Activated CD4-positive, alpha-beta T cell treated with anti-CD3 and anti-CD28 coated beads, Interleukin-2, amount 50 U/mL, for 1 hour (primary cell): ENCODE measurements at places on chromosomes 5 and 9.

DNA sequence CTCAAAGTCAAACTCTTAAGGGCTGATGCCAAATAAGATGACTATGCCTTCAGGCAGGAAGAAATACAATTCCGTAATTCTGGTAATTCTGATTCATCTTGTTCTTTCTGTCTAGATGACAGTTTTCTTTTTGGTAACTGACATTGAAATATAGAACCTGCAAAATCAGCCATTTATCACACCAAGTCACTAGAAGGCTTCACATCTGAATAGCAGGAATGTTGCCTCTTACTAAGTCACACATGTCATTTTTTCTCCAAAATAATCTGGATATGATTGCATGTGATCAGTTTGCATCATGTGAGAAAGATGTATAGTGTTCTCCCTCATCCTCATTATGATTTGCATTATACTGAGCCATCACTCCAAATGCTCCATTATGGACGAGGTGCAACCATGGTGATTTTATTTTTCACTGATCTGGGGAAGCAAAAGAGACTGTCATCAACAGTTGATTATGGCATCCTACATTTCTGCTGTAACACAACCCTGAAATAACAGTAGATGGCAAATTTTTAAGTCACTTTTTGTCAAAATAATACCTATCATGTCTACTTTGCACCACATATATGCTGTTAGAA is 69.0 kb downstream of the HCN1 start:
- DNase-seq, result no peak

- DNase-seq, result no peak
Observed at GRCh38 chr5:96868603-96869371, 7.5 kb upstream of the ERAP2 start.

DNA sequence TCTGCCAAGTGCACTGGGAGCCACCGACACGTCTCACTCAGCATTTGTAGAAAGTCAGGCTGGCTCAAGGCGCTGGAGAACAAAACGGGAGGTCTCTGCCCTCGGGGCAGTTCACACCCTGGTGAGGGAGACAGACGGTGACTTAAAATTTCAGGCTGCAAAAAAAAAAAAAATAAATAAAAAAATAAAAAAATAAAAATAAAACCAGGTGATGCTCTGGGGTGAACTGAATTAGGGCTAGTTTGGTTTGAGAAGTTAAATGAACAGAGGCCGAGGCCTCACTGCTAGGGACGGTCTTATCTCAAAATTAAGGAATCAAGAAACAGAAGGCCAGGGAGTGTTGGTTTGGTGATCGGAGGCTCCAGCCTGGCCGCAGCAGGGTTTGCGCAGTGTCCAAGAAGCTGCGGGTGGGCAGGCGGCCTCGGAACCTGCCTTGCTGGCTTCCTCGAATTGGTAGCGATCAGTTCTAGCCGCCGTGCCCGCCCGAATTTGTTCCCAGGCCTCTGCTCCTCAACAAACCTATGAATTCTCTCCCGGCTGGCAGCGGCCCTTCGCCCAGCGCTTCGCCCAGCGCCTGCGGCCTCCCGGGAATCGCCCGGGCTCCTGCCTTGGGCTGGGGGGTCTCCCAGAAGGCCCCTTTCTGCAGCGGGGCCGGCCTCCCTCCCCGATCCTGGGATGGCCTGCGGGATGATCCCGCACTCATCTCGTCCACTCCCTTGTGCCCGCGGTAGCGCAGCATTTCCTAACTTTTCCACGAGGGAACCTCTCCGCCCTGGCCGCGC is 1.5 kb downstream of the NKX2-5 start:
- no peak for DNase-seq

DNA sequence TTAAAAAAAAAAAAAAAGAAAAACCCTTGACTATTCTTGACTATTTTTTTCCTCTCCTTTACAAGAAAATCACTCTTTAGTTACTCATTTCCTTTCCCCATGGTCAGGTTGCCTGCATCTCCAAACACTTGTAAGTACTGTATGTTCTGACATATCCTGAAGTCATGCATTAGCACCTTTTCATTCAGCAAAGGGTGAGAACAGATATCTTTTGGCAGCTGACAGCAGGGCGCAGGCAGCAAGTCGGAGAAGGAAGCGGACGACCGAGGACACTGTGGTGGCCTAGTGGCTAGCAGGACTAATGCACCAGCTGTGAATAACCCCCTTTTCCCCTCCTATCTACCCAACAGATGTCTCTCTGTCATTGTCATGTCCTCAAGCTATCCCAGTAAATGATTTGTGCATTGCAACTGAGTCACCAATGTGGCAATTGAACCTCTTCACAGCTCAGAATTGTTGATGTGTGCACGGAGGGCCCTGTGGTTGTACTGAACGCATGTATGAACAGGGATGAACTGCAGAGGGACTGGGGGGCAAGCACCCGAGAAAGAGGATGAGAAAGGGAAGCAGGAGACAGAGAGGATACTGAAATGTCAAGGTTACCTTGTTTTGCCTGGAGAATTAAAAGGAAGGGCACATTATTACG is 996.0 kb upstream of the ARRDC3 start:
- no peak for DNase-seq

GRCh38 chr5:168607946-168608345 is 28.8 kb upstream of the PANK3 start:
- no peak for DNase-seq

DNA sequence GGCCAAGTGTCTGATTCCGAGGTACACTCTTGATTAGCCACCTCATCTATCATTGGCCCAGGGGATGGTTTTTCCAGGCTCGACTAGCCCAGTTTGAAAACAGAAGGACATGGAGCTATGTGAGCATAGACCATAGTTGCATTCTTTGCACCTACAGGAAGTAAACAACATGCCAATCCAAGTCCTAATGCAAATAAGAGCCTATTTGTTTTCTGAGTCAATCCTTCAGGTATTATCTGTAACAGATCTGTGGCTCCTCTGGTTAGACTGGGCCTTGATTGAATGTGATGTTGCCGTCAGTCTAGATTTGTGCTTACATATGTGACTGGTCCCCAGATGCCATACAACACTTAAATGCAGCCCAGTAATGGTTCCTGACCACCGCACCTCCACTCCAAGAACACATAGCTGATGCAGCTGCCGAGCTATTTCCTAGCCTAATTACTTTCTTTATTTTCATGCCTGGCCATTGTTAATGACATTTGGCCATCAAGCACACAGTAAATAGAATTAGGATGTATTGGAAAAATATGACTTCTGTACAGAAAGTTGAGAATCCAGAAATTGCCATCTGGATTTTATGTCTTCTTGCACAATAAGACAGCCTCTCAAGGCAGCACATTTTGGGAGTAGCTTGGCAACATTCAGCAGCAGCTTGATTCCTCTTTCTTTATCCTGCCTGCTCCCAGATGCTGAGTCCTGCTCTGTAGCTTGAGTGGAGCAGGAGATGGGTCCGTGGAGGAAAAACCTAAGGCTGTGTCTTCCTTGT is 29.5 kb upstream of the ARHGAP26 start:
- DNase-seq, result no peak

DNA sequence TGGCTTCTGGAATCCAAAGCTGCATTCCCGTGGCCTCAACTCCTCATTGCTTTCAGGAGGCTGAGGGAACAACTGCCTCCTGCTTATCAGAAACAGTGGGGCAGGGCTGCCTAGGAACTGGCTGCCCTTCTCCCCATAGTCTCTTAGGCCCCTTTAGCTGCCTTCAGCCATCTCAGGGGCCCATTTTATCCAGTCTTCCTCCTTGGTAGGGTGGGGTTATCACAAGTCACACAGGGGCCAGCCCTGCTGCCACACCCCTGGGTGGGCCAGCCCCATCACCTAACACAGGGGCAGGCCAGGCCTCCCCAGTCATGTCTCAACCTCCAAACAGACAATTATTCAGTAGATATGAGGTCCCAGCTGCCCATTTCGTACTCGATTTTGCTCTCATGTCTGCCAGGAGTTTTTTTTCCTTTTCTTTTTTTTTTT is 3.9 kb downstream of the ALAD start:
- DNase-seq, result no peak

- DNase-seq, result no peak
Observed at GRCh38 chr9:121364077-121364476, 6.0 kb downstream of the STOM start.

- no peak for DNase-seq
Observed at GRCh38 chr5:150438873-150439546, 10.5 kb downstream of the RPS14 start.

DNA sequence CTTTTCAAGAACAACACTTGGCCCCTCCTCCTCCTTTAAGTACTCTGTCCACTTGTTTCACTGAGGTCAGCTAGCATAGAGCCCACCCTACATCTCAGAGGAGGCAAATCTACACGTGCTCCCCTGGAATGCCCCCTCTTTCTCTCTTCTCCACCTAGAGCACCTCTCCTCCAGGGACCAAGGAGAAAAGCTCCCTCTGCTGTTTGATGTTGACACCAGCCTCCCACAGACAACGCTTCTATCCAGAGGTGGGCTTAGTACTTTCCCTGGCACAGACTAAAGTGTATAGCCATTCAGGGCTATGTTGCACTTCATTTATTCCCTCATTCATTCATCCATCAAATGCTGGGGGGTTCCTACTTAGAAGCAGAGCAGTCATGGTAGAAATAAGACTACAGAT is 68.2 kb upstream of the TAF1L start:
- DNase-seq, result no peak
